ENCODE measurements at places on chromosomes 2 and 18. TPM values are rescaled to one million over a fixed set of nuclear protein-coding genes. Genes with fewer than 3 reads are reported as not detected.
A peak's percentile ranks its signal among the peaks of the same experiment; 100 is the strongest.

DNA sequence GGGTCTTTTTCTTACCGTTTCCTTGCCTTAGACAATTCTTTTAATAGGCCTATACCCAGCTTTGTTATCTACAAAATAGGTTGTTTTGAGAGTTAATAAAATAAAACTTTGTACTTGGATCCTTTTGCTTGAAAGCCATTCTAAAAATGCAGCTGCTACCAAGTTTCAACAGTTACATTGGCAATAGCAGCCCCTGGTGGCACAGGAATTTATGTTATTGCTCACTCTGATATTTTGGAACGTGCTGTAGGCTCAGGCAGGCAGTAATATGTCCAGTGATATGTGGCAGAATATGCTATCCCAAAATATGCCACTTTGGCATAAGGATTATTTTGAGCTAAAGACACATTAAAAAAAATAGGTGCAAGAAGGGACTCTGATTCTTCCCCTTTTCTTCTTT is 6.7 kb upstream of the COMMD1 start:
- DNase-seq, result no peak

GRCh38 chr2:224258059-224258458 is 143.8 kb downstream of the FAM124B start:
- no peak for DNase-seq

DNA sequence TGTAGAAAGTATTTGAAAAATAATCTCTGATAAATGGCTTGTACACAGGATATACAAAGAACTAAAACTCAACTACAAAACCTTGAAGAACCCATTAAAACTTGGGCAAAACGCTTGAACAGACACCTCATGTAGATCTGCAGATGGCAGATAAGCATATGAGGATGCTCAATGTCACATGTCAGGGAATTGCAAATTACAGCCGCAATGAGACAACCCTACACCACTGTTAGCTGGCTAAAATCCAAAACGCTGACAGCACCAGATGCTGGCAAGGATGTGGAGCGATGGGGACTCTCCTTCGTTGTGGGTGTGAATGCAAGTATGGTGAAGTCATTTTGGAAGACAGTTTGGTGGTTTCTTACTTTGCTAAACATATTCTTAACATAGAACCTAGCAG is 53.7 kb downstream of the SNTG2 start:
- DNase-seq, result no peak

DNA sequence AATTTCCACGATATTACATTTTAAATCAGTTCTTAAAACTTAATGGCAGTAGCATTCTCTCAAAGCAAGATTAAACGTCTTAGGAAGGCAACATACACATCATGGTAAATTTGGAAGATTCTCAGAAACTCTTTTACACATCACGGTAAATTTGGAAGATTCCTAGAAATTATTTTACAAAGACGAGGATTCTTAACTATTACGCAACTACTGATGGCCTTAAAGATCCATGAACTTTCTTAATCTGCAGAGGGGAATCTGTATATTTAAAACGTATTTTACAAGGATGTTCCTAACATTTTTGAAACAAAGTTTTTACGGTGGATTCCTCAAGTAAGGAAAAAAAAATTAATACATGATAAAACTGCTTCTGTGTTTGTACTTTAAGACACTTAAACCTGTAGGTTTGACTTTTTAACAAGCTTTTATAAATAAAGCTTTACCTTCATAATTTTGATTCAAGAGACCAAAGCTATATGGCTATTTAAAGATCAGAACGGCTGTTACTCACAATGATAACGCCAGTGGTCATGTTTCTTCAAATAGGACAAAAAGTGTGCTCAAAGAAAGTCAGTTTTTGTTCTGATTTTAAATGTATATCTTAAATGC is 1.7 kb downstream of the ATF2 start:
- DNase-seq, result no peak

The UGT1A3 gene
- total RNA-seq, result not detected

The PMAIP1 gene
- 0.20 TPM for total RNA-seq

DNA sequence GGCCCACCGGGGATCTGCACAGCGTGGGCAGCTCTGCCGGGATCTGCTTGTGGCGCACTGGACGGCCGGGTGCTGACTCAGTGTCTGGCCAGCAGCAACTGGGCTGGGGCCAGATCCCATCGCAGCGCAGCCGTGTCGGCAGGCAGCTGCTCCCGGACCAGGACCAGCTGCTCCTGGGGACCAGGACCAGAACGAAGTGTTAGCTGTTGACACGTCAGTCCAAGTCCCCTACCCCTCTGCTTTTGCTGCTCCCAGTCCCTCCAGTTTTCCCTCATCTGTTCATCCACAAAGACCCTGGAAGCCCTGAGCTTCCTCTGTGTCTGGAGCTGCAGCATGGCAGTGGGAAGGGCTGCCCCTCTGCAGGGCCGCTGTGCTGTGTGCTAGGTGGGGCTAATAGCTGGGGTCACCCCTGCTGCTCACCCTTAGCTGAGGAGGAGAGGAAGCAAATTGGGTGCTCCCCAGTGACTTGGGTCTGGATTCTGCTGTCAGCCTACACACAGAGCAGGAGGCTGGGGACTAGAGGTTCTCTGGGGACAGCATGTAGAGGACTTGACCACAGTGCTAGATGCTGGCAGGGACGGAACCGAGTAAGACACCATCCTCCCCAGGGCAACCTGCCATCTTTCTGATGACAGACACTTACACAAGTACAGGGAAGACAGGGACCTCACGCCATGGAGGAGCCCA is 16.9 kb upstream of the KIF1A start:
- DNase-seq, result peak; percentile 79

GRCh38 chr18:70496353-70497294 is 207.8 kb downstream of the SOCS6 start:
- DNase-seq, result no peak

GRCh38 chr2:120943403-120944034 is 207.9 kb downstream of the GLI2 start:
- DNase-seq, result no peak

DNA sequence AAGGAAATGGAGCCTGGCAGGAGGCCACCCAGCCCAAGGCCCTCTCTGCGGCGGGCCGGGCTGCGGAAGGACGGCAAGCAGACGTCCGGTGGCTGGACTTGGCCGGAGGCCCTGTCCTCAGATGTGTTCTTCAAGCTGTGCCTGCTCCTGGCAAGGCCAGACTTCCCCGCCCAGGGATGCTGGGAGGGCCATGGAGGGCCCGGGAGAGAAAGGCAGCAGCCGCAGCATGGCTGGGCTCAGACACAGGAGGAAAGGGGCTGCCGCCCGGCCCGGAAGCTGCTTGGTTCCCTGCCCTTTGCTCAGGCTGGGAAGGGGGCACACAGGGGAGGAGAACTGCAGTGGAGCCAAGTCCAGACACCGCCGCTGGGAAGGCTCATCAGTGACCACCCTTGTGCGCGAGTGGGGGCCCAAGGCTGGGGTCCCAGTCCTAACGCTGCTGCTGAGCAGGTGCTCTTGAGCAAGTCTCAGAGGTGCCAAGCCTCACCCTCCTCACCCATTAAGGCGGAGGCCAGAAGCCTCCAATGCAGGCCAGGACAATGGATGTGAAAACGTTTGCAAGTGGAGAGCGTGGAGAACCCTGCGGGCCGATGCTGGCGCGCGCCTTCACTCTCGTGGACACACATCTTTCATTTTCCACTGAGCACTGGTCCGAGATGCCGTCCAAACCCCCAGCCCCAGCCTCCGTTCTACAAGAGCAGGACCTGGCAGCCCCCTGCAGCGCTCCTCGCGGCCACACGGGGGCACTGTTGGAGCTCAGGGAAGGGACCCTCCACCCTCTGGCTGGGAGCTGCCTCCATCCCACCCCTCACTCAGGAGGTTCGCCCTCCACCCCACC is 7.9 kb downstream of the CROCC2 start:
- DNase-seq, result peak; percentile 86

GRCh38 chr18:74856928-74857327 is 259.3 kb downstream of the ZNF407 start:
- no peak for DNase-seq

DNA sequence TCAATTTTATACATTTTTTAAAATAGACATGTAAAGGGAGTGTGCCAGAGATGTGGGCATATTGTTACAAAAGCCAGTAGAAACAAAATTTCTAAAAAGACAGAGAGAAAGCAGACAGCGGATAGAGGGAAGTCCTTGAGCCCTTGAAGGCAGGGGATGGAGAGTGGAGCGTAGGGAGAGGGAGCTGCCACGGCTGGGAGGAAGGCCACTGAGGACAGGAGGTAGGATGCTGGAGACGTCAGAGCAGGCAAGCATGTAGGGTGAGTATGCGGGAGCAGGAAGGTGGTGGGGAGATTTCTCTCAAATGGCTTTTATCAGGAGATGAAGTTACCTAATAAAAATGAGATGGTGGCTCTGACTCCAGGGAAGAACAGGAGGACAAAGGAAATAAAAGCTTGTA is 24.0 kb upstream of the NCL start:
- DNase-seq, result no peak

GRCh38 chr2:231966886-231967285 is 5.4 kb downstream of the DIS3L2 start:
- DNase-seq, result no peak

DNA sequence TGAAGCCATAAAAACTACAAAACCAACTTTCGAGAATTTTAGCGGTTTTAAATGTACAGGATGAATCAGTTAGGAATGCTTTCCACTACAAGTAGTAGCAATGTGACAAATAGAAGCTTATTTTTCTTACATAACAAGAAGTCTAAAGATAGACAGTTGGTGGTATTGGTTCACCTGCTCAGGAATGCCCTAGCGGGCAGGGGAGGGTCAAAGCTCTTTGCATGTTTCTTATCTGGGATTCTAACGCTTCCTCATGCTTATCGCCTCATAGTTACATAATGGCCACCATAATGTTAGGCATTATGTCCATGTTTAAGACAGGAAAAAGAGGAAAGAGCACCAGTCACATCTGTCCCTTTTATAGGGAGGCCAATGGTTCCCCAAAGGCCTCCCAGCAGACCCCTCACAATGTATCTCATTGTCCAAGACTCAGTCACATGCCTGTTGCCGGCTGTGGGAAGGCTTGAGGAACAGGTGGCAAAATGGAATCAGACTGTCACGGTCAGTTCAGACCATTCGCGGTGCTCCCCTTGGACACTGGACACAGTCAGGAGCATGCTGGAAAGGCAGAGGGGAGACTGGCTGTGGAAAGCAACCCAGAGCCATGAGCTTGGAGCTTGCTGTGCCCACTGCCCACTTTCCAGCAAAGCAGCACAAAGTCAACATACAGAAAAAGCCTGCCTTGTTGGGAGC is 69.4 kb upstream of the ODC1 start:
- DNase-seq, result no peak

DNA sequence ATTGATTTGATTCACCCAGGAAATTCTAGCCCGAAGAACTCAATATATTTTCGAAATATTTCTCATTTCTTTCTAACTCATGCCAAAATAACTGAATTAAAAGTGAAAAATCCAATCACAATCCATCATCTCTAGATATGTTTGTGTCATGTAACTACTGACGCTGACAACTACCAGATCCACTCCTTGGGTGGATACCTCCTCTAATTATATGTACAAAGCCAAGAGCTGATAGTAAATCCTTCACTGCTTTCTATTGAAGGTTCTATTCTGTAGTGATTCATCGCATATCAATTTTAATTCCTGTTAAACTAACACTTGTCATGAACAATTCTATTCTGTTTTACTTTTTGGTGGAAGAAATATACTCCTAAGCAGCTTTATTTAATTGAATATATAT is 1056.6 kb upstream of the NXPH2 start:
- DNase-seq, result no peak

GRCh38 chr2:176128982-176129796 is at the start of gene HOXD8:
TSS of gene HOXD8 (plus strand) at chr2:176129705. CDS start at chr2:176130367, 662 bp downstream.
- peak; percentile 64 for DNase-seq

DNA sequence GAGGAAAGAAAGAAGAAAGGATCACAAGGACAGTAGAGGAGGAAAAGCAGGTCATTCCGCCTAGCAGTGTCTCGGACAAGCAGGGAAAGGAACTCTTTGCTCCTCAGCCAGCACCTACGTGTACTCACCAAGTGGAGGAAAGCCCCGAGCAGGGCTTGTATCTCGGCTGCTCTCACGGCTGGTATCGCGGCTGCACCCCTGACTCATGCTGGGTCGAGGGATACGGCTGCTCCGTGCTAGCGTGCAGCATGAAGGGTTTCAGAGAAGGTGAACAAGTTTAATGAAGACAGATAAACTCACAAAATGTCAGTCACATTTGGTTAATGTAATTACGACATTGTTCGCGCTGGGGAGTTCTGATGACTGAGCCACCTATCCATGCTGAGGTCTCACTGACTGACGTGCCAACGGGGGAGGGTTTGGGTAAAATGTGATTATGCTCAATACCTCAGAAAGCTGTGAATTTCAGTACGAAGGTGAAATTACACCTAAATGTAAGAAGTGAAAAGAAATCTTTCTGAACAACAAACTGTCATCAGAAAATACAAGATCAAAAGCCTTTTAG is 112.1 kb upstream of the RNU4ATAC start:
- no peak for DNase-seq

The NOTO gene
- total RNA-seq, result not detected

GRCh38 chr2:24993406-24994145 is 21.8 kb upstream of the DNAJC27 start:
- no peak for DNase-seq

DNA sequence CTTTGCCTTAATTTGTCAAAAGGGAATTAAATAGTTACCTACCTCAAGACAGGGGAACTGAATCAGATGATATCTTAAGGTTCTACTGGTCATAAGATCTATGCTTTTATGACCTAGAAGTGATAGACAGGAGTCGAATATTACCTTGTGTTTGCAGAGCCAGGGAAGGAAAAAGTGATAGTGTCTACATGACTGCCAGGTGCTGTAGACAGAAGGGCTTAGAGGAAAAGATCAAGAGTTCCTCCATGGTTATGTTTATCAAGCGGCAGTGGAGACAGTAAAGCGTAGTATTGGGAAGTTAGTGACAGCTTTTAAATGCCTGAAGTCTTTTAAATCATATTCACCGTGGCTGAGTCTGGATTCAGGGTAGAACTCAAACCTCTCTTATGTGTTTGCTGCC is 11.9 kb downstream of the CRIM1 start:
- DNase-seq, result no peak

The ANKRD62 gene
- total RNA-seq, result not detected

DNA sequence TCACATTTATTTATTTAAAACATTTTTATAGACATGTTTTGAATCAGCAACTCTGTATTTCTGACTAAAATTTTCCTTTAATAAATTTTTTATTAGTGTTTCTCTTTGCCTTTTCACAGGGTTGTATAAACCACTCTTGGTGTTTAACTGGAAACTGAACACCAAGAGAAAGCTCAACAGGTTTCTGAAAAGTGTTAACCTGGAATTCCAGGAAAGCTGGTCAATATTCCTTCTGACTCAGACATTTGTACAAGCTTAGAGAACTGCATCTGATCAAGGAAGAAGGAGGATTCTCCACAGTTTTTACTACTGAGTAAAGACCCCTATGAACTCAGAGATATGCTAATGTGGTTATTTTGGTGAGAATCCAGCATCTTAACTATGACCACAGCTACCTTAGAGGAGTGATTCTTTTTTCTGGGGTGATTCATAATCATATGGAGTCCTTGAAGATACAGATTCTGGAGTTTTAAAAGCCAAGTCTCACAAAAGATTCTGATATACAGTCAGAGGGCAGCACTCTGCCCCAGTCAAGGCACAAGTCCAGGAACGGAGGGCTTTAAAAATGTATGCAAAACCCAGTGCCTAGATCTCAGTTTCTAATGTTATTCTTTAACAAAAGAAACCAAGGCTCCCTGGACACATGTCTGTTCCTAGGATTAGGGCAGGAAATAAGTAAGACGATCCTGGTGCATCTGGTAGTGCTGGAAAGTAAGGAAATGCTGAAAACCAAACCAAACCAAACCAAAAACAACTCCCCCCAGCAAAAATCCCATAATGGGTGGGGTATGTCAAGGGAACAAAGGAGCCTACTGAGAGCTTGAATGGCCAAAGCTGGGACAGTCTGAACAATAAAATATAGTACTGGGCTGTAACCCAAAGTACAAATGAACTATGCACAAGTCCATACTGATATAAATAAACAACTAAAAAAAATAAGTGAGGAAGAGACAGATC is 85.1 kb upstream of the FZD5 start:
- no peak for DNase-seq

GRCh38 chr2:8987410-8987809 is 16.1 kb downstream of the MBOAT2 start:
- no peak for DNase-seq
